Spleen (tissue), 13 donors: ENCODE measurements at places on chromosomes 7 and 10. TPM values are rescaled to one million over a fixed set of nuclear protein-coding genes. Genes with fewer than 3 reads are reported as not detected.

- H3K36me3 ChIP-seq: no peaks in the 10 kb centered on the region
- no peak overlapping the region for H3K4me3 ChIP-seq
- H3K4me1 ChIP-seq: no peaks in the 10 kb centered on the region
- H3K27ac ChIP-seq: no peak overlapping the region
- DNase-seq: no peak
Measured at GRCh38 chr10:26331371-26331770, 106.8 kb upstream of the APBB1IP start.

Gene DMBT1
- total RNA-seq: not detected

- no peaks in the 10 kb centered on the region for H3K4me1 ChIP-seq
- H3K27ac ChIP-seq: no peak overlapping the region
- no peak overlapping the region for H3K4me3 ChIP-seq
- no peaks in the 10 kb centered on the region for H3K27me3 ChIP-seq
- DNase-seq: no peak
- H3K36me3 ChIP-seq: no peaks in the 10 kb centered on the region
Measured at GRCh38 chr7:111568419-111568818, 6.1 kb upstream of the IMMP2L start.

DNA sequence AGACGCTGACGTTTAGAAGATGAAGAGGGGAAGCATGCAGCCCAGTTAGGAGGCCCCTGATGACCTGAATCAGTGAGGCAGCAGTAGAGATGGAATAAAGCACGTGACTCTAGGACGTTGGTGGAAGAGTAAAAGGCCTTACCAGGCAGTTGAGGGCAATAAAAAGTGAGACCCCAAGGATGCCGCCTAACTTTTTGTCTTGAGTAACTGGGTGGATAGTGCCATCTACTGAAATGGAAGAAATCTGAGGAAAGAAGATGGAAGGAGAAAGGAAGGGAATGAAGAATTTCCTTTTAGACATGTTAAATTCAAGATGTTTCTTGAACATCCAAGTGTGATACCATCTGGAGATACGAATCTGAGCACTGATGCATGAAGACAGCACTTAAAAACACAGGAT lies 220.0 kb upstream of the LRRN3 start:
- H3K27me3 ChIP-seq: no peaks in the 10 kb centered on the region
- DNase-seq: no peak
- no peak overlapping the region for H3K4me3 ChIP-seq
- H3K27ac ChIP-seq: no peak overlapping the region

Gene SCD
- 50.8 TPM for total RNA-seq

GRCh38 chr7:24455813-24456525 lies 117.3 kb upstream of the PALS2 start:
- H3K36me3 ChIP-seq: no peaks in the 10 kb centered on the region
- H3K27me3 ChIP-seq: no peaks in the 10 kb centered on the region
- H3K27ac ChIP-seq: no peak overlapping the region
- H3K4me1 ChIP-seq: no peaks in the 10 kb centered on the region
- DNase-seq: no peak

DNA sequence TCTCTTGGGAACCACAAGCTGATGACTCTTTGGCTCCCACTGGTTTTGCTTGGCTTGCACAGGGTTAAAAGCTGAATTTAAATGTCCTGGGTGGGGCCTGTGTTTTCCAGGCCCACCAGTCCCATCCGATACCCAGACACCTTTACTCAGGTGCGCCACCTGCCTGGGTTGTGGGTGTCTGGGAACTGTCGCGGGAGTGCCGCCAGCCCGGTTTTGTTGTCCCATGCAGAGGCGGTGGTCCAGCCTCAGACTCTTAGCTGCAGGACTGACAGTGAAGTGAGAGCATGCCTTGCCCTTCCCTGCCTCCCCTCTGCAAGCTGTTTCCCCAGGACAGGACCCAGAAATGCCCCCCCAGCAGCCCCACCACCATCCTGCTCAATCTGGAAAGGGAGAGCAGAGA lies 255.6 kb upstream of the ZNF32 start:
- peaks cover 26% of the 10 kb centered on the region for H3K4me1 ChIP-seq
- no peak for DNase-seq
- no peaks in the 10 kb centered on the region for H3K36me3 ChIP-seq
- no peak overlapping the region for H3K4me3 ChIP-seq
- no peaks in the 10 kb centered on the region for H3K27me3 ChIP-seq

- H3K36me3 ChIP-seq: no peaks in the 10 kb centered on the region
- peak; percentile 63 for DNase-seq
- H3K4me1 ChIP-seq: peaks cover 100% of the 10 kb centered on the region
Measured at GRCh38 chr10:72250666-72251065, 23.1 kb upstream of the DDIT4 start.

Gene WEE2
- not detected for total RNA-seq

GRCh38 chr10:6621536-6621935 lies 41.5 kb upstream of the PRKCQ start:
- H3K36me3 ChIP-seq: no peaks in the 10 kb centered on the region
- H3K4me1 ChIP-seq: no peaks in the 10 kb centered on the region
- H3K4me3 ChIP-seq: no peak overlapping the region
- no peak overlapping the region for H3K27ac ChIP-seq
- H3K27me3 ChIP-seq: no peaks in the 10 kb centered on the region
- DNase-seq: no peak

DNA sequence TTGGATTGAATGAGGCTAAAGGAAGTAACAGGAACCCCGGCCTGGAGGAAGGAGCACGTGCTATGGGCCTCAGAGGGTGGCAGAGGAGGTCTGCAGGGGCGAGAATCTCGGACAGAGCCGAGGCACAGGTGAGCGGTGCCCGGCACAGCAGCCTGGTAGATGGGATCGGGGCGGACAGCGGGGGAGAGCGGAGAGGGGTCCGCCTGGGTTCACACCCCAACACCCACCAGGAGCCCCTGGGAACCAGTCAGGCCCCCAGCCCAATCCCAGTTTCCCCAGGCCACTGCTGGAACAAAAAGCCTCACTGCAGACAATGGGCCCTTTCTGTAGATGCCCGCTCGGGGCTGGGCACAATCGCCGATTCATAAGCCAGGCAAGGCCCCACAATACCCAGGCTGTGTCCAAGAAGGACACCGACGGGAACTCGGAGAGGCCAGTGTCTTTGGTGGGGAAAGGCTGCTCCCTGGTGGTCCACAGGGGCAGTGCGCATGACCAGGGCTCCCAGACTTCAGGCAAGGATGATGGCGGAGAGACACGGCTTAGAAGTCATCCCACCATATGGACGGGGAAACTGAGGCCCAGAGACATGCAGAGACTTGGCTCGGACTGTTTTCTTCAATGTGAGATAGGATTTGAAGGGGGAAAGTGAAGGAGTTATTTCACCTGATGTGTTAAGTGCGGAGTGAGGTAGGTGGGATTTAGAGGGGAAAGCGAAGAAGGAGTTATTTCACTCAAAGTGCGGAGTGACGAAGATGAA lies 106.9 kb upstream of the GPR26 start:
- no peaks in the 10 kb centered on the region for H3K36me3 ChIP-seq
- no peaks in the 10 kb centered on the region for H3K27me3 ChIP-seq
- no peaks in the 10 kb centered on the region for H3K4me1 ChIP-seq

Gene ADRA2A
- 13.8 TPM for total RNA-seq

DNA sequence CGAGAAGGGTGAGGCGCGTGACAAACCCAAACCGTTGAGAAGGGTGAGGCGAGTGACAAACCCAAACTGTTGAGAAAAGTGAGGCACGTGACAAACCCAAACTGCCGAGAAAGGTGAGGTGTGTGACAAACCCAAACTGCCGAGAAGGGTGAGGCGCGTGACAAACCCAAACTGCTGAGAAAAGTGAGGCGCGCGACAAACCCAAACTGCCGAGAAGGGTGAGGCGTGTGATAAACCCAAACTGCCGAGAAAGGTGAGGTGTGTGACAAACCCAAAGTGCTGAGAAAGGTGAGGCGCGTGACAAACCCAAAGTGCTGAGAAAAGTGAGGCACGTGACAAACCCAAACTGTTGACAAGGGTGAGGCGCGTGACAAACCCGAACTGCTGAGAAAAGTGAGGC lies 25.0 kb downstream of the ESYT2 start:
- DNase-seq: no peak
- H3K27ac ChIP-seq: no peak overlapping the region
- peaks cover 6% of the 10 kb centered on the region for H3K4me1 ChIP-seq
- H3K36me3 ChIP-seq: peaks cover 7% of the 10 kb centered on the region
- H3K27me3 ChIP-seq: no peaks in the 10 kb centered on the region
- H3K4me3 ChIP-seq: no peak overlapping the region
